ENCODE measurements at places on chromosomes 4 and X.

- DNase-seq: no peak
Observed at GRCh38 chr4:75892508-75892907, 9.7 kb downstream of the PPEF2 start.

GRCh38 chr4:86895692-86896488 lies 3.7 kb upstream of the C4orf36 start:
- no peak for DNase-seq

DNA sequence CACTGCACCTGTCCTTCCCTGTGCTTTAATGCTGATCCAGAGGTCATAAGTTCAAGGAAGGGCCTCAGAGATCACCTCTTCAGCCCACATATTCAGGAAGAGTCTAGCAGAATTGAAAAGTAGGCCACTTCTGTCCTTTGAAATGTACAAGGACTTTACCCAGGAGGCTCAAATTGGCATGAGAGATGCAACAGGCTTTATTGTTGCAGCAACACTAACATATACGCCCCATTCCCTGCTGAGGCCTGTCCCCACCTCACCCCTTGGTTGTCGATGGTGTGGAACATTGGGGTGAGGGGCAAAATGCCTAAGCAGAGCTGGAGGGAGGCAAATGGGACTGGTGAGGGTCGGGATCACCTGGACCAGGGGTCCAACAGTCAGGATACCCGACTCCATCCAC lies 2.8 kb downstream of the PRAF2 start:
- DNase-seq: no peak

- no peak for DNase-seq
Observed at GRCh38 chr4:169307576-169307975, 36.8 kb upstream of the SH3RF1 start.

GRCh38 chr4:25120146-25120940 lies 39.9 kb downstream of the SEPSECS start:
- DNase-seq: no peak

Data from stimulated activated CD4-positive, alpha-beta T cell treated with anti-CD3 and anti-CD28 coated beads, TNF-alpha, amount 100 ng/mL, for 1 hour (primary cell).